ENCODE measurements at places on chromosomes 1 and 21. TPM values are rescaled to one million over a fixed set of nuclear protein-coding genes. Genes with fewer than 3 reads are reported as not detected.
A peak's percentile ranks its signal among the peaks of the same experiment; 100 is the strongest.

- DNase-seq, result no peak
- no peaks in the 10 kb centered on the region for H3K27me3 ChIP-seq
- H3K4me1 ChIP-seq, result peaks cover 22% of the 10 kb centered on the region
- H3K4me3 ChIP-seq, result no peak overlapping the region
- H3K27ac ChIP-seq, result no peak overlapping the region
Observed at GRCh38 chr1:203175827-203176241, 208 bp upstream of the MYBPH start.

Gene NTNG1
- total RNA-seq, result 2.3 TPM

GRCh38 chr1:109490029-109490933 is 3.6 kb upstream of the CYB561D1 start:
- H3K36me3 ChIP-seq, result peaks cover 15% of the 10 kb centered on the region
- H3K4me3 ChIP-seq, result no peak overlapping the region
- no peaks in the 10 kb centered on the region for H3K27me3 ChIP-seq
- peaks cover 6% of the 10 kb centered on the region for H3K4me1 ChIP-seq

DNA sequence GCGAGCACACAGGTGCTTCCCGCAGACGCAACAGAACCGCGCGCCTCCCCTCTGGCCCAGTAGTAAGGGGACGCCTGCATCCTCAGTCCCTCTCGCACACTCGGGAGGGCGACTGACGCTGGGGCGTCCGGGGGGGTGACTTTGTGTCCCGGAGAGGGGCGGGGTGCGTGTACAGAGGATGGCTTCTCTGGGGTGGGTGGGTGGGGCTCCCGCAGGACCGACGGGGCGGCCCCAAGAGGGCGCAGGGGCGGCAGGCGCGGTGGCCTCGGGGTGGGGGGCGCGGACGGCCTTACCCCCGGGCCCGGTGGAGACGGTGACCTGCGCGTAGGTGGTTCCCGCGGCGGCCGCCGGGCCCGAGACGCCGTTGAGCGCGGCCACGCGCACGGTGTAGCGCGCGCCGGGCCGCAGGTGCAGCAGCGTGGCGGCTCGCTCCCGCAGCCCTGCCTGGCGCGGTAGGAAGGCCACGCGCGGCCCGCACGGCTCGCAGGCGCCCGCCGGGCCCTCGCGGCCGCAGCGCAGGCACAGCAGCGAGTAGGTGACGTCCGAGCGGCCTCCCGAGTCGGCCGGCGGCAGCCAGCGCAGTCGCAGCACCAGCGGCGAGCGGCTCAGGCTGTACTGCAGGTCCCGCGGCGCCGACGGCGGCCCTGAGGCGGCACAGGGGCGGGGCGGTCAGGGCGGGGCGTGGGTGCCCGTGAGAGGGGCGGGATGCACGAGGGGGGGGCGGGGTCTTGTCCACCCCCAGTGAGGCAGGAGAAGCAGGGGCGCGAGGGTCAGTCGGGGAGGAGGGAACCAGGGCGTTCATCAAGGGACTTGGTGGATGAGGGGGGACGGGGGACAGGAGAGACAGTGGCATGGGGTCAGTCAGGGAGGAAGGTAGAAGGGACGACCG is 12.1 kb downstream of the EPHA10 start:
- no peaks in the 10 kb centered on the region for H3K36me3 ChIP-seq
- peaks cover 31% of the 10 kb centered on the region for H3K27me3 ChIP-seq
- DNase-seq, result no peak

Gene VCAM1
- 19.7 TPM for total RNA-seq

GRCh38 chr1:92995441-92996430 is 34.5 kb upstream of the DIPK1A start:
- H3K4me3 ChIP-seq, result no peak overlapping the region
- no peaks in the 10 kb centered on the region for H3K4me1 ChIP-seq
- H3K27ac ChIP-seq, result no peak overlapping the region
- no peaks in the 10 kb centered on the region for H3K36me3 ChIP-seq
- no peak for DNase-seq

GRCh38 chr1:19859876-19860275 is 22.3 kb upstream of the OTUD3 start:
- H3K4me3 ChIP-seq, result no peak overlapping the region
- H3K27me3 ChIP-seq, result peaks cover 3% of the 10 kb centered on the region
- H3K36me3 ChIP-seq, result no peaks in the 10 kb centered on the region
- H3K4me1 ChIP-seq, result peaks cover 6% of the 10 kb centered on the region
- no peak for DNase-seq

DNA sequence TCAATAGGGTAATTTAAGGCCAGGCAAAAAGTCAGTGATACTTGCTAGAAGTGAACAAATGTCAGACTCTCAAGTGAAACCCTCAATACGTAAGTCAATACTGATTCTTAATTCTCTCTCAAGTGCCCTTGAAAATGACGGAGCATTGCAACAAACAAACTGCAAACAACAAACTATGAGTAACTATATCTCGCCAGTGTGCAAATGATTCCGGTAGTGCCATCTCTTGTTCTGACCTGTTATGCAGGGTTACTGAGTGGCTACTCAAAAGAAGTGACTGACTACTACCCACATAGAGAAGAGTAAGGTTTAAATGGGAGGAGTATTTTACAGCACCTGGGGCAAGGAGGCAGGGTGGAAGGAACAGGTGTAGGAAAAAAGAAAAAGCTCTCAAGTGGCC is 1.6 kb downstream of the SLC19A2 start:
- no peaks in the 10 kb centered on the region for H3K36me3 ChIP-seq
- H3K27me3 ChIP-seq, result no peaks in the 10 kb centered on the region
- peak overlapping the region; percentile 19 for H3K4me3 ChIP-seq
- DNase-seq, result no peak

All from IMR-90 (cell line).